Stimulated activated CD8-positive, alpha-beta memory T cell treated with anti-CD3 and anti-CD28 coated beads, Interleukin-2, amount 100 ng/mL, for 1 hour (primary cell): ENCODE measurements at places on chromosomes 5 and 9.

- no peak for DNase-seq
These were observed 49.9 kb downstream of the P4HA2 start for GRCh38 chr5:132177691-132178149.

DNA sequence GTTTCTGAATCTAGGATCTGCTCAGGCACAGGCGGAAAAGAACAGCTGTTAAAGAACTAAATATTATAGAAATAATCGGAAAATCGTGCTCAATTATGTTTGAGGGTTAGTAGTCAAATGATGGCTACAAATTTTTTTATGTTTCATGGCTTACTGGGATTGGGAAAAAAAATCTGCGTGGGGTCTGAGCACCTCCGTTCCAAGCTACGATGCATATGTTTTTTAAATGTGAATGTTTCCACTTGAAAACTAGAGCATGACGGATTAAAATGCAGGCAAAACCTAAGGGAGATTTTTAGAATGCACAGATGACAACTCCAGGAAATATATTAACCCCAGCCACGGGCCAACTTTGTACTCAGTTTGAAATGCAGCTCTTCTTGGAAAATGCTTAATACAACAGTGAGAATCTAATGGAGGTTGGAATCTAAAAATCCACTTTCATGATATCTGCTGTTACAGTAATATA is 5.3 kb downstream of the OTP start:
- DNase-seq: no peak

- no peak for DNase-seq
These were observed 94.9 kb upstream of the DAB2 start for GRCh38 chr5:39519566-39520231.

- no peak for DNase-seq
These were observed 173.8 kb upstream of the DAP start for GRCh38 chr5:10934783-10935355.
